Esophagus squamous epithelium (tissue), 5 donors: ENCODE measurements at places on chromosomes 3 and 15.

DNA sequence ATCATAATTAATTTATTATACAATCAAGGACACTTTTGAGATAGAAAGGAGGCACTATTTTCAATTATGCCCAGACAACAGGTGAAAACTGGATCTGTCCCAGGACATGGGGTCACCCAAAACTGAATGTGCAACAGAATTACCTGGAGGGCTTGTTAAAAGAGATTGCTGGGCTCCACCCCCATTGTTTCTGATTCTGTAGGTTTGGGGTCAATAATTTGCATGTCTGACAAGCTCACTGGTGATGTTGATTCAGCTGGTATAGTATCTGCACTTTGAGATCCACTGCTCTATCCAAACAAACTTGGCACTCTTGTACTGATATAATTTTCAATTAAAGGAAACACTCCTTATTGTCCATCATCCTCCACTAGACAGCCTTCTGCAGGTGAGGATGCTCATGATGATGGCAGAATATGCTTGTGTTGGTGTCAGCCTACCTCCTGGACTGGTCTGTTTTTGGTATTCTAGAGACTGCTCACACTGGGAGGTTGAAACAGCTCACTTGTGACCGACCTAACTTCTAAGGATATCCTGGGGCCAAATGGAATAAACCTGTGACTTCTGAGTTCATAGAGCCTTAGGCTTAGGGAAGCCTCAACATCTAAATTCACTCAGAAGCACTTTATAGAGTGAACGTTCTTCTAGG is 2.2 kb downstream of the P2RY14 start:
- DNase-seq, result no peak

DNA sequence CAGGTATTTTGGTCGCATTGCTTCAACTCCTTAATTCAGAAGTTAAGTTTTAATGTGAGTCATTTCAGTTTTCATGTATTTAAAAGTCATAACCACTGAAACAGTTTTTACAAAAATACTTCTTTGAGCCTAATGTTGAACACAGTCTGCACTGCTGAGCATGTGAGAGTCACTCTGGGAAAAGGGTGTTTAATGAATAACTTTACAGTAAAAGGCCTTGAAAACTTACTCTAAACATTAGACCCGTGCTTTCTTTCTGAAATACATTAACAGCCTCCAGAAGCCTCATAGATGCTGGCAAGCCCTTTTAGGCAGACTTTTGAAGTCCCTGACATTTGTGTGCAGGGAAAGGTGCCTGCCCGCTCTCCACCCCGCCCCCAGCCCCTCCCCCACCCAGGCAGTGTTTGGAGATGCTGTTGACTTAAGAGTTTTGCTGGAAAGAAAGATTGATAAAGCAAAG is 68.9 kb upstream of the NR2F2 start:
- DNase-seq, result no peak

DNA sequence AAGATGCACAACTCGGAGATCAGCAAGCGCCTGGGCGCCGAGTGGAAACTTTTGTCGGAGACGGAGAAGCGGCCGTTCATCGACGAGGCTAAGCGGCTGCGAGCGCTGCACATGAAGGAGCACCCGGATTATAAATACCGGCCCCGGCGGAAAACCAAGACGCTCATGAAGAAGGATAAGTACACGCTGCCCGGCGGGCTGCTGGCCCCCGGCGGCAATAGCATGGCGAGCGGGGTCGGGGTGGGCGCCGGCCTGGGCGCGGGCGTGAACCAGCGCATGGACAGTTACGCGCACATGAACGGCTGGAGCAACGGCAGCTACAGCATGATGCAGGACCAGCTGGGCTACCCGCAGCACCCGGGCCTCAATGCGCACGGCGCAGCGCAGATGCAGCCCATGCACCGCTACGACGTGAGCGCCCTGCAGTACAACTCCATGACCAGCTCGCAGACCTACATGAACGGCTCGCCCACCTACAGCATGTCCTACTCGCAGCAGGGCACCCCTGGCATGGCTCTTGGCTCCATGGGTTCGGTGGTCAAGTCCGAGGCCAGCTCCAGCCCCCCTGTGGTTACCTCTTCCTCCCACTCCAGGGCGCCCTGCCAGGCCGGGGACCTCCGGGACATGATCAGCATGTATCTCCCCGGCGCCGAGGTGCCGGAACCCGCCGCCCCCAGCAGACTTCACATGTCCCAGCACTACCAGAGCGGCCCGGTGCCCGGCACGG is 991 bp downstream of the SOX2 start:
- no peak for DNase-seq

GRCh38 chr3:1616744-1617143 is 481.9 kb upstream of the CNTN4 start:
- DNase-seq, result no peak

DNA sequence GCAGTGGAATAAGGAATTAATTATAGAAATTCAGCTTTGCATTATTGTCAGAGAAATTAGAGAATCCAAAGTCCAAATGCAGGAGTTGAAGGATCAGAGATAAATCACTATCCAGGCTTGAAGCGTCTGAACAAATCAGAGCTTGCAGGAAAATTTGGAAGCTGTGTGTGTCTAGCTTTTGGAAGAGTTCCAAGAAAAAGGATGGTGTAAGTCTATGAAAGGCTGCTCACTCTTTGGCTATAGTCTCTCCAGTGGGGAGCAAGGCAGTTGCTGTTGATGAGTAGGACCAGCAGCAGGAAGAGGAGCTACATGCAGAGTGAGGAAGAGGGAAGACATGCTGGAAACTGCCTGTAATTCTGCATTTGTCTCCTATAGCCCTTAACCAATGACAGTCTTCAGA is 464.3 kb upstream of the GRM7 start:
- no peak for DNase-seq

DNA sequence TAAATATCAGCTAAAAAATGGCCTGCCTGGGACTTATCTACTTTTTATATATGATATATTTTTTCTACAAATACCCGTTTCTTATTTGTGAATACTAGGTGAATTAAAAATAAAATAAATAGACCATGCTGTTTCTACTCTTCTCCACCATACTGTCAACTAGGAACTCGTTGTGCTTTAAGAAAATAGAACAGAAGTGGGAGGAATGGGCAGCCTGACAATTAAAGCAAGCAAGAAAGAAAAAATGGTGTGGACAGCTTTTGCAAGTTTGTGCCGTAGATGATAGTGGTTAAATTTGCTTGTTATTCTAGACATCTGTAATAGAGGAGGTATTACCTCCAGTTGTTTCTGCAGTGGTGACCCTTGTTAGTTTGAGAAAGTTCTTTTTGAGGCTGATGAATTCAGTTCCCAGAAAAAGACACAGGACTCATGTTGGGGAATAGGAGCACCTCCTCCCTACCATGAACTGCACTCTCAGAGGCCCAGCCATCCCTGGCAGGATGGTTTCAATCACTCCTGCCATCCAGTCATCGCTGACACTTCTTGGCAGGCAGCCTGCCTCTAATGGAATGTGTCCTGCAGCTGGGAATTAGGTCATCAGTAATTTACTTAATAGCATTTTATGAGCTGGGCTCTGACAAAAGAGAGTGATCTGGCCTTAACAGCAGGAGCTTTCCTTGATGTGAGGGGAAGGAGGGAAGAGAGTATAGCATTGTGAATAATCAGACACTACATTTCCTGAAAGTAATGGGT is 105.0 kb upstream of the GAP43 start:
- no peak for DNase-seq

- DNase-seq, result no peak
These were observed 114.6 kb downstream of the CYP19A1 start for GRCh38 chr15:51223771-51224229.

DNA sequence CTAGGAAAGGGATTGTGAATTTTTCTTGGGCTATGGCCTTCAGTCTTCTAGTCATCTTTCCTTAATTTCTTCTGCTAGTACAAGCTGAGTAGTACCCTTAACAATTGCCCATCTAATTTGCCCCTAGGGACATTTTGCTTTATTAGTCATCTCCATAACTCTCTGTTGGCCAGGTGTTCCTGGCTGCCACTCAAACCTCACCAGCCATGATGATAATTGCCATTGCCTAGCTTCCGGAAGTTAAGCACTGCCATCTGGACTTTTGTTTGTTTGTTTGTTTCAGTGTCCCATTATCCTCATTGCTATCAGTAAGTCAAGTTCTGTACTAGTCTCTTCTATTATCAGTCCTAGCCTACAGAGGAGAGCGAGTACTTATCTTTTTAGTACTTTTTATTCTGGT is 36.6 kb upstream of the UBL7 start:
- DNase-seq, result no peak

DNA sequence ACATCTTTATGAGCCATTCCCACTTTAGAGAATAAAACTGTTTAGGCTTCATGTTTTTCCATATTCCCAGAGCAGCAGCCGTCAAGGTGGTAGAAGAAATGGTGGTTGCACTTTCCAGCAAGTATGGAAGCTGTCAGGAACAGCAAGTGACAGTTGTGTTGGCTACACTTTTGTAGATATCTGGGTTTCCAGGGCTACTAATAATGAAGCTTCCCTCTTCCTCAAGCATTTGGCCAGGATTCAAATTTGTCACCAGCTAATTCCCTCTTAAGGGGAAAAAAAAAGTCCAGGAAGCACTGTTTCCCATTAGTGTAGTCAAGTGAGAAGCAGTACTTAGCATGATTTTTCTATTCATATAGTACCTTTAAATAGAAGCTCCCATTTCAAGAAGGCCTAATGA is 252.8 kb downstream of the IGSF11 start:
- DNase-seq, result no peak

- DNase-seq, result no peak
These were observed 19.5 kb downstream of the TKT start for GRCh38 chr3:53236112-53236841.

DNA sequence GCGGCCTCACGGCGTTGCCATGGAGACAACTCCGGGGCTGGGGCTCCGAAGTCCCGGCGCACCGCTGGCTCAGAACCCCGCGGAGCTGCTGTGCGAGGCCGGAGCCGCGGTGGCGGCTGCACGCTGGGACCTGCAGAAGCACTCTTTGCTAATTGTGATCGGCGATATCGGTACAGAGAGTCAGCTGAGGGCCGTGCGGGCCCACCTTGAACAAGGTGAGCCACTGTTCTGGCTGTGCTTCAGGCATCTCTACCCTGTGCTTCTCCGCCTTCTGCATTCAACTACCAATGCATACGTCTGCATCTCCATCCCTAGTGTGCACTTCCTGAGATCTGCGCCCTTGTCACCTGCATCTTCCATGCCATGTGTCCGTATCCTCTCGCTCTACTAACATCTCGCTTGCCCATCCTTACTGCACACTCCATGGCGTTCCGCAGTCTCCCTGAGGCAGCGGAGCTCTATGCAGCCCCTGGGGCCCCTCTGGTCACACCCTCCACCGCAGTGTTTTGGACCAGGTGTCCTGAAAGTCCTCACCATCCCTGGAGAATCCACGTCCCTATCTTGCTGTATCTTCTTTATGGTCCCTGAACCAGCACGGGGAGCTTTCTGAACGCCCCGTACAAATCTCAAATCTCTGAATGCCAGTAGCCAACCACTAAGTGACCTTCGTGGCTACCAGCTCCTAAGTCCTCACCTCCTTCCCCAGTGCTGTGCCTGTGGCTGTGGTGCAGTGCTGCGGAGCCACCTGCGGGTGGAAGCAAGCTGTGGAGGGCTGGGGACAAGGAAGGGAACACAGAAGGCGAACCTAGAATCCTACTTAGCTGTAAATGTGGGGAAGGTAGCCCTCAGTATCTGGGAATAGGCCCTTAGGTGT is 6.2 kb upstream of the MAP1A start:
- no peak for DNase-seq

- DNase-seq, result no peak
These were observed 23.5 kb downstream of the ANP32A start for GRCh38 chr15:68797191-68797590.

- DNase-seq, result no peak
These were observed 110.1 kb upstream of the LMOD3 start for GRCh38 chr3:69232482-69232881.

DNA sequence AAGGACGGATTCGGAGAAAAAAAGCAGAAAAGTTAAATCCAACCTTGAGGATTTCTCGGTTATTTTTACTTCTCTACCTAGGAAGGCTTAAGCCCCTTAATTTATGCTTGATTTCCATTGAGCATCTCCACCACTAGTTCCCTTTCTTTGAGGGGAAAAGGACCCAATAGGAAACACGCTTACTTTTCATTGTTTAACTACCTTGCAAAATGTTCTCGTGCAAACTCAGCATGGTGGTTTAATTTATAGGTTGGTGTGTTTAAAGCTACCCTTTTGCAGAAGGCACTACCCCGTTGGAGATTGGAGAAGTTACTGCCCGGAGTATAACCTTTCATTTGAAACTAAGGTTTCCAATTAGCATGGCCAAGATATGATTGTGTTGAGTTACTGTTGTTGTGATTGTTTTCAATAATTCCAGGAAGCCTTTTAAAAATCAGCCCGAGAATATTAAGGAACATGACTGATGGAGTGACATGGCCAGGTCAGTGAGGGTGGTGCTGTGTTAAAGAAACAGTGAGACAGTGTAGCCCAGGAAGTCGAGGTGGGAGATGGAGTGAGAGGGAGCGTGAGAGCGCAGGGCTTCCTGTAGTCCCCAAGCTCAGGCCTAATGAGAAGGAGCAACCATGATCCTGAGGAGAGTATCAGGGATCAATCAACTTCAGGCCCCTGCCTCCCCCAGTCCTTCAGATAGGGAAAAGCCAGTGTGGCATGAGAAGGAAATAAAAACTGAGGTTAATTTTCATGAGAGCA is 76.6 kb downstream of the AQP9 start:
- DNase-seq, result no peak

DNA sequence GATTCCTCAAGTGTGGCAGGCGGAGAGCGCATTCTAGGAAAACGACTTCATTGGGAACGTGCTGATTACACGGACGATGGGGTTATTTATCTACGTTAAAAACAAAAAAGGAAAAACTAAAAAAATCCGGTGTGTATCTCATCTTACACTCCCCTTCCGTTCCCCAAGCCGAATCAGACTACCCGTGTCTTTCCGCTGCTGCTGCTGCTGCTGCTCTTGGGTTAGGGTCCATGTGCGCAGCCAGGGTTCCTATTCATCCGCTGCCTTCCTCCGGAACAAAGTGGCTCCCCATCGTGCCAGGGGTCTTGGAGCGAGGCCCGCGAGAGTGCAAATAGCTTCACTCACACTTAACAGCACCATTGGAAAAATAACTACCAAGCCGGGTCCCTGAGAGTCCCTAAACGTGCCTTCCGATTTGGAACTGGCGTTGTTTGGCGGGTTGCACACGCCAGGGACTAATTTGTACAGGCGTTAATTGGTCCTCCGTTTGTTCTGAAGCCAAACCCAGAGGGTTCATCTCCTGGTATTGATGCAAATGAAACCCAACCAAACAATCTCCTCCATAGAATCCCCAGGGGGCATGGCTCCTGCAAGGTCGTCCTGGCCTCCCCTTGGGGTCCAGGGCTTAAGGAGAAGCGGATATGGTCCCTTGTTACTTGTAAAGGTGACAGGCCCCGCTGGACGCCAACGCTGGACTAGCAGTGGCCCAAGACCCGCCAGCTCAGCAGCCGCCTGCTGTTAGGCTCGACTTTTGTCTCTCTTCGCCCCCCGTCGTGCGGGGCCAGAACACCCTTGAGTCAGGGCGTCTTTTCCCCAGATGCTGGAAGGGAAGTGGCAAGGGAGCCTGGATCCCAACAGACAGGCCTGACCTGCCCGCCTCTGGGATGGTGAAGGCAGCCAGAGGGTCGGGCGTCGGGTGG is 11.0 kb upstream of the ONECUT1 start:
- no peak for DNase-seq

DNA sequence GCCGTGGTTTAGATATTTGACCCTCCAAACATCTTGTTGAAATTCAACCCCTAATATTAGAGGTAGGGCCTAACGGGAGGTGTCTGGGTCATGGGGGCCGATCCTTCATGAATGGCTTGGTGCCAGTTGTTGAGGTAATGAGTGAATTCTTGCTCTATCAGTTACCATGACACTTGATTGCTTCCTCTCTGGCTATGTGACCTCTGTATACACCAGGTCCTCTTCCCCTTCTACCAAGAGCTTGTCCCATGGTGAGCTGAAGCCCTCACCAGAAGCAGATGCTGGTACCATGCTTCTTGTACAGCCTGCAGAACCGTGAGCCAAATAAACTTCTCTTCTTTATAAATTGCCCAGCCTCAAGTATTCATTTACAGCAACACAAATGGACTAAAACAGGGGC is 41.8 kb upstream of the TIPARP start:
- no peak for DNase-seq
